ENCODE measurements at places on chromosomes 6 and 20. TPM values are rescaled to one million over a fixed set of nuclear protein-coding genes. Genes with fewer than 3 reads are reported as not detected.

The LST1 gene
- not detected for total RNA-seq

DNA sequence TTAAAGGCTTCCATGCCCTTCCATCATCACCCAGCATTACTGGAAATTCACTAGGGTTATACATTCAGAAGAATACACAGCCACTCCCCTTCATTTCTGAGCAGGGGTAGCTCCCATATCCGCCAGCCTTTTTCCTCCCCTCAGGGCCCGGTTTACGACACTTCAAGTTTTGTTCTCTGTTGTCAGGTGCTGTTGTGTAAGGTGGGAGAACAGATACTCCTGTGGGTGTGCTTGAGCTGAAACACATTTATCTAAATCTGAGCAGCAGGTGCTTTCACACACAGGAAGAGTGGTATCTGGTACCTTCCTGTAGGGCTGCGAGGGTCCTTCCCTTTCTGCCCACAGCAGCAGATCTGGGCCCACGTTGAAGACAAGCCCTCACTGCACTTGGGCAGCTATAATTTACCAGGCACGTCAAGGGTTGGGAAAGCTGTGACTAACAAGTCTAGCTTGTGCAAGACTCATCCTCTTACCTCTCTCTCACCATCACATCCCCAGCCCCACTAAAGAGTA, 215.8 kb upstream of the RREB1 start:
- no peak for DNase-seq

- DNase-seq: no peak
Observed at GRCh38 chr20:2804852-2805688, 4.6 kb upstream of the CPXM1 start.

- peak; percentile 42 for DNase-seq
Observed at GRCh38 chr20:39660226-39660625, 698.1 kb downstream of the DHX35 start.

- no peak for DNase-seq
Observed at GRCh38 chr6:112335736-112336135, 11.4 kb upstream of the RFPL4B start.

The PDYN gene
- total RNA-seq: not detected

DNA sequence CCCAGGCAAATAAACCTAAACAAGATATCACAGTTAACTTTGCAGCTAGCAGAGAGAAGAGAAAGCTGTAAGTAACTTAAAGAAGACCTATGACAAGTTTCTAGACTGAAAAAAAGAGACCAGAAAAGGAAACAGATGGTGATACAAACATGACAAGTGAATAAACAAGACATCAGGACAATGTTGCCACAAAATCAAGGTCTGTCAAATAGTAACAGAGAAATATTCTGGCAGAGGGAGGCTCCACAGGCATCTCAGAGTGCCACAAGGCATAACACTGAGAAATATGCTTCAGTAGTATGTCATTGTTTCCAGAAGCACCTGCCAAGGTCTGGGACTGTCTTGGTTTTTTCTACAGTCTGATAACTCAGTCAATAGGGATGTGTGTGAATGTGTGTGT, 332.2 kb downstream of the KHDRBS2 start:
- DNase-seq: no peak

GRCh38 chr20:36493051-36493800, 48.1 kb upstream of the MYL9 start:
- peak; percentile 31 for DNase-seq

GRCh38 chr6:78947529-78947928, 80.2 kb downstream of the IRAK1BP1 start:
- DNase-seq: no peak

The F13A1 gene
- total RNA-seq: not detected

GRCh38 chr6:153312634-153313033, 181.6 kb upstream of the RGS17 start:
- DNase-seq: peak; percentile 46

DNA sequence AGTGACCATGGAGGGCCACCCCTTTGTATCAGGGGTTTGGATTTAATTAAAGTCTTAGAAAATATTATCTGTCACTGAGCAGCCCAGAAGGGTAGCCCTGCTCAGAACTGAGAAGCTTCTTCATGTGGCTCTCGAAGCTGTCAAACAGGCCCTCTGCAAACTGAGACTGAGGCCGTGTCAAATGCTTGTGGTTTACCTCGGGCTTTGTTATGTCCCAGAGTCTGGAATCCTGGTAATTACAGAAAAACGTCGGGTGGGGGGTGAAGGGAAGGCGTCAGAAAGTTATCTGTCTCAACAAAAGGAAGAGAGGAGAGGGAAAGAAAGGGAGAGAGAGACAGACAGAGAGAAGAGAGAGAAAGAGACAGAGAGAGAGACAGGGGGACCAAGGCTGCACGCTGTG, 200.8 kb downstream of the BMP7 start:
- no peak for DNase-seq

- DNase-seq: no peak
Observed at GRCh38 chr20:24993337-24994185, 1.0 kb upstream of the APMAP start.

- no peak for DNase-seq
Observed at GRCh38 chr6:142384519-142385254, 82.9 kb downstream of the ADGRG6 start.

DNA sequence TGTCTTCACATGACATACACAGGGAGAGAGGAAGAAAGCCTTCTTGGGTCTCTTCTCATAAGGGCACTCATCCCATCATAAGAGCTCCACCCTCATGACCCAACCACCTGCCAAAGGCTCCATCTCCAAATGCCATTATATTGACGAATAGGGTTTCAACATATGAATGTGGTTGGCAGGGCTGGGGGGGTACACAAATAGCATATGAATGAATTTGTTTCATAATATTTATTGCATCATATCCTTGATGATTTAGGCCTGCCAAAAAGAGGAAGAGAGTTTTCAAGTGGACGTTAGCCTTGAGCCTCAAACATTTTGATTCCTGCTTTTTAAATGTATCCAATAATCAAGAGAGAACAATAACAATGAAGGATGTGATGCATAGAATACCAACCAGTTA, 26.2 kb upstream of the OPRM1 start:
- no peak for DNase-seq

GRCh38 chr6:41103847-41104246, 31.1 kb downstream of the NFYA start:
- DNase-seq: no peak

The SLC17A3 gene
- total RNA-seq: 0.86 TPM

DNA sequence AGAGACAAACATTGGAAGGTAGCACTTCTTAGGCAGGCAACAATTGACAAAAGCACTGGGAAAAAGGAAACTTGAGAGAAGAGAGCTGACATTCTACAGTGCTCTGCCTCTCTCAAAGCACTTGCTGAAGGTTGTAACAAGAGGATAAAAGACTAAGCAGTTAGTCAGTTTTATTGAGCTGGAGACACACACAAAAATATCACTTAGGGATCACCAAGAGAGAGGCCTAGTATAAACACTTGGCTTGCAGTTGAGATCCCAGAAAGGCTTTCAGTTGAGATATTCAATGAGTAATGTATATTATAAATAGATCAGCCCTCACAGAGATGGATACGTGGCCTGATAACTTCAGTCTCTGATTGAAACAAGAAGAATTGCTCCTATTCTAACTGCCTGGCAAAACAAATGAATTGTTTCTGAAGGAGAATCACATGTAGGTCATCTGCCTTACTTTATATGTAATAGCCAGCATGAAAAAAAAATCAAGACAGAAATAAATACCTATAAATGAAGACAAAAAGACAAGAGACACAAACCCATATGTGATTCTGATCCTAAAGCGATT, 747.2 kb upstream of the MAN1A1 start:
- no peak for DNase-seq

The TFAP2A gene
- total RNA-seq: 14.8 TPM

- DNase-seq: no peak
Observed at GRCh38 chr6:89834884-89835792, 5.5 kb downstream of the CASP8AP2 start.

- no peak for DNase-seq
Observed at GRCh38 chr6:123380257-123380656, 256.5 kb downstream of the TRDN start.

DNA sequence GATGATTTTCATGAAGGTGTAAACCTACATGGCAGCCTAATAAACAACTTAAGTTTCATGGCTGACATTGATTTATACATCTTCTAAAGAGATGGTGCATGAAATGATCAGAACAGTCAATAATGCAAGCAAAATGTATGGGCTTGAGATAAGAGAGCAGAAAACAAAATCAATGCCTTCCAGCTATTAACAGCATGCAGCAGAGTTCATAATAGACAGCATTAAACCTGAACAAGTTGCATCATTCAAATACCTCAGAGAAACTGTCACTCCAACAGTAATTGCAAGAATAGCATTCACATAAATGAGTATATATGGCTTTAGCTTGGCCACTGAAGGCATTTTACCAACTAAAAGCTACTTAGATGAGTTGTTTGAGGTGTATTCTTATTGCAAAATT, 319.6 kb upstream of the ARID1B start:
- no peak for DNase-seq

GRCh38 chr20:57780906-57781305, 71.1 kb upstream of the PMEPA1 start:
- DNase-seq: no peak

- no peak for DNase-seq
Observed at GRCh38 chr6:132763269-132763668, 5.6 kb upstream of the VNN2 start.

DNA sequence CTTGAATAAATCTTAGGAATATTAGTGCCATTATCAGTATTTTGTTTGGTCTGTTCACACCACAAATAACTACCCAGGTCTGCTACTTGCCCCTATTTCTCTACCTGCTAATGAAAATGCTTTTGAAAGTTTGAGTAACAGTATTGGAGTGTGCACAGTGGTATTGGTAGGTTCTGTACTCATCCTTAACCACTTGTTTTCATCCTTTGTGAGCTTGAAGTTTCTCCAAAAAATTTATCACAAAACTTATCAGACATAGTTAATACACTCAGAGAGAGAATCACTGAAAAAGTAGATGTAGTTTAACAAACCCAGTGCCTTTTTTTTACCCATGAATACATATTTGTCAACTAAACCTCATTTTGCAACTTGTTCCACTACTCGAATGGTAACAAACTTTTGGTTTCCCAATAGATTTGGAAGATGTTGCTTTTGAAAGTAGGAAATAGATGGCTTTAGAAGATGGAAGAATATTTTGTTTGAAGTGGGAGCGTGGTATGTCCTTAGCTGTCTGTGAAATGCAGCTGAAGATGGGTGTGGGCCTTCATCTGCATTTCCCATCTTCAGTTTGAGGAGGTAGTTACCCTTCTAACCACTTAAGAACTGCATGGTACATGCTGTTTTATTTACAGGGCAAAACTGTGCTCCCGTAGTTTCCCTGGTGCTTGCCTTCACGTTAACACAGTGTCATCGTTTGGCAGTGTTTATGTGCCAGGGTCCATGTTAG, 9.0 kb downstream of the PTPN1 start:
- DNase-seq: no peak

The OXT gene
- not detected for total RNA-seq

The TNF gene
- not detected for total RNA-seq

DNA sequence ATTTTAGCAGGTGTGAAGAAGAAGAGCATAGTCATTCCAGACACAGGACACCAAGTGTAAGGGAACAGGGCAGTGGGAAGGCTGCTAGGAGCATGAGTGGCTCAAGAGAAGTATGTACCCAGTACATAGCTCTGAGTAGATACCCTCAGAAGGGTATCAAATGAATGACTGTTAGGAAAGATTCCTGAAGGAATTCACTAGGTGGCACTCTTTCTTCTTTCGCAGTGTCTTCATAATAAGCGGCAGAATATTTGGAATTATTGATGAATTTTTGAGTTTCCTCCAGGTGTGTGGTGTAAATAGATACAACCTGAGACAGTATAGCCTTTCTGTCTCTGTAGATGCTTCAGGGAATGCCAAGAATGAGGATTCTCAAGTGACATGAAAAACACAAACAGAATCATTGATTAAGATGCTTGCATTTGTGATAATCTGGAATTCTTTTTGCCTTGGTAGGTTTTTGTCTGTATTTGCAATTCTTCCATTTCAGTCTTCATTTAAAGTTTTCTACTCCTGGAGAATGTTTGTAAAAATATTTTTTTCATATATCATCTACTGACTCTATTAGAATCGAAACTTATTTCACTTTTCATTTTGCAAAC, 264.3 kb upstream of the RIMS1 start:
- DNase-seq: no peak

The WFDC9 gene
- not detected for total RNA-seq

DNA sequence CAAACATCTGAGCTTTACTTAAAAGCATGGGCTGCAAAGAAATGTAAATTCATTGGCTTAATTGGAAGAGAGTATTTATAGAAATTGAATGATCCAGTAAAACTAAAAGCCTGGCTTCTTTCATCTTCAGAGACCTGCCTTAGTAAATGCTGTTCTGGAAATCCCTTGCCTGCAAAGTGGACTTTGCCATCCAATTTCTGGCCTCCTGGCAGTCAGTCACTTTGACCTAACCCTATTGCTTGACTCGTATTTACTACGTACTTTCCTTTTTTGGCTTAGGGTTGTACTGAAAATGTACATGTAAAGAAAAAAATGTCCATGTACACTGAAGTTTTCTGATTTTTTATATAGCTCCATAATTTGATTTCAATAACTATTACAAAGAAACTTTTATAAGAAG, 47.1 kb downstream of the E2F3 start:
- DNase-seq: no peak

- no peak for DNase-seq
Observed at GRCh38 chr6:111258615-111259088, 171.3 kb downstream of the SLC16A10 start.

The SH3BGRL2 gene
- total RNA-seq: 1.2 TPM

DNA sequence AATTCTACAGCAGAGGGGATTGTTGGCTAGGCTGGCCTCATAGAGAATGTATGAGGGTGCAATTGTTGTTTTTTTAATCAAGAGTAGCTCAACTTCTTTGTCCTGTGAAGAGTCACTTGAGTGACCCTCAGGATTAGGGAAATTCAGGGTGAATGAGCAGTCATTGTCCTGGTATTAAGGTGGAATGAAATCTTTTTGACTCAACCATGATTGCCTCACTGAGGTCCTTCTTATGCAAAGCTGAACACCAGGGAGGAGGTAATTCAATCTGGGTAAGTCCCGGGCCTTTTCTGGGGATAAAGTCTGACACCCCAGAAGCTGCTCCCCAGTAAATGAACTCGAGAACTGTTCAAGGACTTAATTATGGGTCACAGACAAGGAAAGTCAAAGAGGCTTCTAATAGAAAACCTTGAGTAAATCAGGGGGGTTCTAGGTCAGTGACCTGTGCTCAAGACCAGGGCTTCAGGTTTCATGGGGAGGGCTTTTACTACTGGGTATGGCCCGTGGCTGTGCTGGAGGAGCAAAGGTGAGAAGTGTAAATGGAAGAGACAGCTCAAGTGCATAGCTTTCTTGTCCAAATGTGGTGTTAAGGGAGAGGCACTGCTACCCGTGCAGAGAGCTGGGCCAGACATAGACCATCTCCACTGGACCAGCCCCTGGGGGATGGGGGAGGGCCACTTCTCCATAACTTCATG, 25.3 kb upstream of the ZBTB24 start:
- no peak for DNase-seq

DNA sequence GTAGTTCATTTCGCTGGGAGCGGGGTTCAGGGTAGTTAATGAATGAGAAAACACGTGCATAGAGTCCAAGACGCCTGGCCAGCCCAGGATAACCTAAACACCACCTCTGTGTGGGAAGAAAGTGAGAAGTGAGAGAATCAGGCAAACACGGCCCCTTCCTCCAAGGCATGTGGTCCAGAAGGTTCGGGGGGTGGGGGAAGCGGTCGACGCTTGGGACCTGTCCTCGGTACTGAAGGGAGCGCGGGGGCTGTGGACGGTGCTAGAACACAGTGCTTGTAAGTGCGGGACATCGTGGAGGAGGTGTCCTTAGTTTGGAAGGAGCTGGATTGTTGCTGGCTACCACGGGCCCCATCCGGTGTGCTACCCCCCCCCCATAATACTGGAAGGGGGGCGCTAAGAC, 1.7 kb upstream of the VSTM2L start:
- no peak for DNase-seq

GRCh38 chr20:35972462-35972861, 4.1 kb downstream of the CNBD2 start:
- no peak for DNase-seq

Measured in MG63 (cell line).